Aorta (tissue), 5 donors: ENCODE measurements at places on chromosomes 3 and 15. TPM values are rescaled to one million over a fixed set of nuclear protein-coding genes. Genes with fewer than 3 reads are reported as not detected.

The SERINC4 gene
- not detected for total RNA-seq

The USP19 gene
- 54.8 TPM for total RNA-seq

The RAP2B gene
- 11.3 TPM for total RNA-seq

The GPR87 gene
- not detected for total RNA-seq

The CCDC39 gene
- total RNA-seq, result not detected

The NCBP2 gene
- 48.1 TPM for total RNA-seq

The KBTBD13 gene
- 1.5 TPM for total RNA-seq

DNA sequence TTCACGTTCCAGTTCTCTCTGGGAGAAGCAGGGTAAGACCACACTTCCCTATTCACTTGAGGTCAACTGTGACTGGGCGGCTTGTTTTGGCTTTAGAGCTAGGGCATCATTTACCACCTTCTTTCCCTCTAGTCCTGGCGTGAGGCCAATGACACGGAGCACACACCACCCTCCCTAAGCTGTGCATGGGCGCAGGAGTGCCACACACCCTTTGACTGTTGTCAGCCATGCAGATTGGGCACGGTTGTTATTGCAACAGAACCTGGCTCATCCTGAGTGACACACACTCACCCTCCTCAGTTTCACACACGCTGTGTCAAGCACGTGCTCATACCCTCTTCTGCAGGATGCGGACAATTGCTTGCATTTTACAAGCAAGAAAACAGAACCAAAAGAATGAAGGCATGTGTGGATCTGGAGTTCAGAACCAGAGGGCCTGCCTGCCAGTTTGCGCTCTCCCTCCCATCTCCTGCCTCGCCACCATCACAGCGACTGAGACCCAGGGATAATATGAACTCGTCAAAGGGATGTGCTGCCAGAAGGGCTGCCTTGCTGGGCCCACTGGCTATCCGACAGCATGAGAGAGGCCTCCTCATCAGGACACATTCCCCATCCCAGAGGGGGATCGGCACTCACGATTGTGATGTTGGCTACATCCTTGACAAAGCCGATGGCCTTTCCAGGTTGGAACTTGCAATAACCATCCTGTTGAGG lies 17.6 kb downstream of the CTSH start:
- no peaks in the 10 kb centered on the region for H3K36me3 ChIP-seq
- H3K4me3 ChIP-seq, result no peak overlapping the region
- no peak overlapping the region for H3K27ac ChIP-seq
- H3K27me3 ChIP-seq, result no peaks in the 10 kb centered on the region
- DNase-seq, result peak; percentile 54

- peaks cover 8% of the 10 kb centered on the region for H3K4me1 ChIP-seq
- no peaks in the 10 kb centered on the region for H3K36me3 ChIP-seq
- H3K27ac ChIP-seq, result no peak overlapping the region
These were observed 35.4 kb upstream of the CBLB start for GRCh38 chr3:105904251-105904650.

DNA sequence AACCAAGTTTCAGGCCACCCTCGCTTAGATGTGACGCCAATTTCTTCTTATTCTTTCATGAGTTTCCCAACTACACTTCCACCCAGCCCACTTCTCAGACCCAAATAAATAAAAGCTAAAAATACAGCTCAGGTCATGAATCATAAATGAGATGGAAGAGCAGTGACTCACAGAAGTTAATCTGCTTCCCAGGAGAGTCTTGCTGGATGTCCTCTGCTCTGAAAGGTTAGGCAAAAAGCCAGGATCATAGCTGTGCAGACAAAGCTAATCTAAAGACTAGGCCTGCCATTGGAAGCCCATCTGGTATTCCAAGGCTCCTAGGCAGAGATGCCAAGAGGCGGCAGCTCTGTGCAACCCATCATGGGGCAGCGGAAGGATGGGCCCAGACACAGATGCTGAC lies 24.1 kb downstream of the SHC4 start:
- no peak overlapping the region for H3K27ac ChIP-seq
- no peak overlapping the region for H3K4me3 ChIP-seq
- no peaks in the 10 kb centered on the region for H3K36me3 ChIP-seq
- no peaks in the 10 kb centered on the region for H3K4me1 ChIP-seq
- no peaks in the 10 kb centered on the region for H3K27me3 ChIP-seq

DNA sequence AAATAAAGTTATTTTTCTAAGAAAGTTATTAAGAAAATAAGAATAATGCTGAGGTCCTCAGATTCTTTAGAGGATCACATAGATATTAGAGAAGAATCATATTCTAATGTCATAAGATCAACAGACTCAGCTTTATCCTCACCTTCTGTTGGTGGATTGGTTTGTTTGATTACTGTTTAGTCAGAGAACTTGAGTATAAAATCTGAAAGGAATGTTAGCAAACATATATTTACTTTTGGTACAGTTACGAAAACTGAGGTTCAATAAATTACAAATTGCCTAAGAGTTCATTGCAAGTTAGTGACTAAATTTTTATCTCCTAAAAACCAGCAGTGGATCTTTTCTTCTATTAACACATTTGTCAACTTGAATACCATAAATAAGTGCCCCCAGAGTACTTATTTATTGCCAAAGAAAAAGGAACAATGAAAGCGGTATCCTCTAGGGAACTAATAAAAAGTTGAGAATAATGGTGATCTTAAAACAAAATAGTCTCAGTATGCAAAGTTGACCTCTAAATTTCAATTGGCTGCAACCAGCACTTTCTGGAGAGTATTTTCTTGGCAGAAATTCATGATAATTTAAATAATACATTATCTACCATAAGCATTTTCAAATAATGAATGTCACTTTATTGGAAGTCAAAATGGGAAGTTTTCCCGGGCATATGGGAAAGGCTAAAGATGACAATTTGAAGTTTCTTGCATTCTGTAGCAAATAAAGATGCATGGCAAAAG lies 296.8 kb downstream of the OTOL1 start:
- no peak for DNase-seq
- no peak overlapping the region for H3K4me3 ChIP-seq
- H3K4me1 ChIP-seq, result no peaks in the 10 kb centered on the region
- H3K27me3 ChIP-seq, result no peaks in the 10 kb centered on the region
- no peak overlapping the region for H3K27ac ChIP-seq

GRCh38 chr3:42014458-42014920 lies 52.6 kb upstream of the ULK4 start:
- DNase-seq, result no peak
- peak overlapping the region; percentile 80 for H3K4me3 ChIP-seq
- H3K27me3 ChIP-seq, result no peaks in the 10 kb centered on the region
- no peaks in the 10 kb centered on the region for H3K4me1 ChIP-seq
- no peak overlapping the region for H3K27ac ChIP-seq

GRCh38 chr3:126959921-126960603 lies 22.9 kb upstream of the PLXNA1 start:
- H3K4me1 ChIP-seq, result no peaks in the 10 kb centered on the region
- H3K27ac ChIP-seq, result no peak overlapping the region
- peak; percentile 47 for DNase-seq
- no peaks in the 10 kb centered on the region for H3K27me3 ChIP-seq
- no peaks in the 10 kb centered on the region for H3K36me3 ChIP-seq

GRCh38 chr3:105356396-105356795 lies 10.3 kb upstream of the ALCAM start:
- peaks cover 6% of the 10 kb centered on the region for H3K4me1 ChIP-seq
- no peak for DNase-seq
- H3K27ac ChIP-seq, result no peak overlapping the region
- no peaks in the 10 kb centered on the region for H3K36me3 ChIP-seq
- no peaks in the 10 kb centered on the region for H3K27me3 ChIP-seq

DNA sequence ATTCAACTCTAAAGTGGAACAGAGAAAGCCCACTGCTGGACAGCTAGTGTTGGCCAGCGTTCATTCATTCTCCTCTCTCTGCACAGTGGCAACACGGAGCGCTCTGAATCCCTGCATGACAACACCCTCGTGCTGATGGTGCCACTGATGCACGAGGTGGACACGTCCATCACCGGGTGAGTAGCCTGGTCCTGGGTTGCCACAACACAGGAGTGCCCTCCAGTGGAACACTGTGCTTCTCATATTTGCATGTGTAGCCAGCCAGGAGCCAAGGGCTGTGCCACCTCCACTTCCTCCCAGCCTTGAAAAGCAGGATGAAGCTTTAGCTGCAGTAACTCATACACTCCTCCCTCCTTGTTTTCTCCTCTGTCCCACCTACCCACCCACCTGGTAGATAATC lies 120.0 kb upstream of the CTDSPL start:
- DNase-seq, result peak; percentile 82
- H3K27ac ChIP-seq, result peak overlapping the region; percentile 26
- H3K27me3 ChIP-seq, result no peaks in the 10 kb centered on the region
- H3K36me3 ChIP-seq, result no peaks in the 10 kb centered on the region

DNA sequence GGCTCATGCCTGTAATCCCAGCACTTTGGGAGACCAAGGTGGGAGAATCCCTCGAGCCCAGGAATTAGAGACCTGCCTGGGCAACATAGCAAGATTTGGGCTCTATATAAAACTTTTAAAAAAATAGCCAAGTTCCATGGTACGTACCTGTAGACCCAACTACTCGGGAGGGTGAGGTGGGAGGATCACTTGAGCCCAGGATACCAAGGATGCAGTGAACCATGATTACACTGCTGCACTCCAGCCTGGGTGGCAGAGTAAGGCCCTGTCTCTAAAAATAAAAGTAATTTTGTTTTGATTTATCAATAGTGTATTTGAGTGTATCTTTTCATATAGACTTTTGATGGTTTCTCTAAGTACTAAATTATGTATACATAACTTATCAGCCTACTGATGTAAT lies 63.1 kb downstream of the LSM3 start:
- DNase-seq, result no peak
- no peak overlapping the region for H3K4me3 ChIP-seq
- H3K27me3 ChIP-seq, result no peaks in the 10 kb centered on the region
- H3K36me3 ChIP-seq, result no peaks in the 10 kb centered on the region
- H3K27ac ChIP-seq, result no peak overlapping the region

DNA sequence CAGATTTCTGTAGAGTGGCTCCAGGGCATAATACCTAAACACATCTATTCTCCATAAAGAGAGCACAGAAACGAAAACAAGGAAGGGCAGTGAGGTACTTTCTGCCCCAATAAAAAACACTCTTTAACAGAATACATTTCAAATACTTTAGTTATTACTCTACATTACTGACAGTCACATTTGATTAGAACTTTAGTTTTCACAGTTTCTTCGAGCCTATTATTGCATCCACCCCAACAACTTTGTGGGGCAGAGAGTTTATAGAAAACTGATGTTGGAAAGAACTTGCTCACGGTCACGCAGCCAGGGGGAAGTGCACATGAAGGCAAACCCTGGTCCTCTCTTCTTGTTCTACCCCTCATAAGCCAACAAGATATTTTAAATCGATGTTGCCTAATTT lies 9.0 kb downstream of the VPS39 start:
- H3K27ac ChIP-seq, result no peak overlapping the region
- no peak for DNase-seq
- no peak overlapping the region for H3K4me3 ChIP-seq
- no peaks in the 10 kb centered on the region for H3K4me1 ChIP-seq
- peaks cover 2% of the 10 kb centered on the region for H3K36me3 ChIP-seq
- H3K27me3 ChIP-seq, result no peaks in the 10 kb centered on the region

- no peaks in the 10 kb centered on the region for H3K4me1 ChIP-seq
- no peak for DNase-seq
- no peak overlapping the region for H3K4me3 ChIP-seq
- no peaks in the 10 kb centered on the region for H3K27me3 ChIP-seq
These were observed 9.7 kb upstream of the GNB5 start for GRCh38 chr15:52200831-52201365.

DNA sequence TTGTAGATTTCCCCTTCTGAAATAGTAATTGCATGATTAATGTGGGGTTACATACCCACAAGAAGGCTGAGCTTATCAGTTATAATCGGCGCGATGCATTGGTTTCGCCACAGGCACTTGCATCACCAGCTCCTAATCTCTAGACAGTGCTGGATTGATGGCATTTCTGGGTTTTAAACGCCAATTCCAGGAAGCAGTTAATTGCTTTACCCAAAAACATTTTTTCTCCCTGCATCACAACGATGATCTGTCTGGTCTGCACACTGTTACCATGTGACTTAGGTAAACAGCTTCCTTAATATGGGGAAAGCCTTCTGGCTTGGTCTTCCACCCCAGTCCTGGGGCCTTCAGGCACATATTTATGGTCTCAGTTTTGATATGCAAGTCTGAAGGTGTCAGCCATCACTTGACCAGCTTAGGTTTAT lies 70.0 kb upstream of the HEG1 start:
- no peak overlapping the region for H3K4me3 ChIP-seq
- H3K27me3 ChIP-seq, result no peaks in the 10 kb centered on the region
- H3K36me3 ChIP-seq, result no peaks in the 10 kb centered on the region
- no peaks in the 10 kb centered on the region for H3K4me1 ChIP-seq

- H3K27ac ChIP-seq, result no peak overlapping the region
- H3K36me3 ChIP-seq, result no peaks in the 10 kb centered on the region
- H3K4me3 ChIP-seq, result no peak overlapping the region
- no peaks in the 10 kb centered on the region for H3K27me3 ChIP-seq
These were observed 46.4 kb upstream of the TFRC start for GRCh38 chr3:196128172-196128843.

DNA sequence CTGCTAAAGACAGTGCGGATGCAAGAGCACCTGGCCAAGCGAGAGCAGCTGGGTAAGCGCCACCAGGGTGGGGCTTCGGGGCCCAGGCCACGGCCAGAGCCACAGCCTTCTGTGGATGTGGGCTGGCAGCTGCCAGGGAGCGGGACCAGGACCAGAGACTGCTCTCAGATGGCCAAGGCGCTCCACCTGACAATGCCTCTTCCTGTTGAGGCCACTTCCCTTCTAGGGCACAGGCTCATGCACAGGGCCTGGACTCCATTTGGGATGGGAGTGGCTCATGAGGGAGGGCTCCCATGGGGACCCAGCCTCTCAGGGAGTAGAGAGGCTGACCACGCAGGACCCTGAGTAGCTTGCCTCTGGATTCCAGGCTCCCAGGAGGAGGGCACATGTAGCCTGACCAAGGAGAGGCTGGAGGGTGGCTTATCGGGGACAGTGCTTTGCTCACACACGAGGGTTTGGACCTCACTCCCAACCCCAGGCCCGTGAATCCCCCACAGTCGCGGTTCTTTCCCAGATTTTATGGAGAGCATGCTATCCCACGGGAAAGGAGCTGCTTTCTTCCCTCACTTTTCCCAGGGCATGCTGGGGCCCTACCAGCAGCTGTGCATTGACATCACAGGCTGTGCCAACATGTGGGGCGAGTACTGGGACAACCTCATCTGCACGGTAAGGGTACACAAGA lies 25.1 kb downstream of the ACAA1 start:
- no peaks in the 10 kb centered on the region for H3K4me1 ChIP-seq
- H3K27ac ChIP-seq, result no peak overlapping the region
- no peak overlapping the region for H3K4me3 ChIP-seq
- peak; percentile 43 for DNase-seq

DNA sequence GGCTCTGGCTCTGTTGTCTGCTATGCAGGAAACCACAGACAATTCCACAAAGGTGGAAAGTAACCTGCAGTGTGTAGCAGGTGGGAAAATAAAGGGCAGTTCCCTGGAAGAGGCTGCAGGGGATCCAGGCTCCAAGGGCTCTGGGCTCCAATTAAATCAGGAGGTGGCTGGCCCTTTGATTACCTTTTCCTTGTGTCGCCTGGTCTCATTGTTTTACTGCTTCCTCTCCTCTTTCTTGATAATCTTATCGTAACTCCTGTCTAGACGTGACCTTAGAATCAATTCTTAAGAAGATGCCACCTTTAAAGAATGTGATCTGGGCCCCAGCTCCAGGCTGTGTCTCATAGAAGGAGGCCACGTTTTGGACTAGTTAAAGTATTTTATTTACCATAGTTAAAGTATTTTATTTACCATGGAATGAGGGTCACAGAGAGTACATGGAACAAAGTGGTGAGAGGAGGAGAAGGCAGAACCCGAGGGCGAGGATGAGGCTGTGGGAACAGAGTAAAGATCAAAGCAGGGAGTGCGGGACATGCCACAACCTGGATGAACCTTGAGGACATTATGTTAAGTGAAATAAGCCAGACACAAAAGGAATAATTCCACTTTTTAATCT lies 237.5 kb upstream of the STT3B start:
- H3K27ac ChIP-seq, result no peak overlapping the region
- no peaks in the 10 kb centered on the region for H3K27me3 ChIP-seq
- no peak for DNase-seq
- H3K4me1 ChIP-seq, result no peaks in the 10 kb centered on the region
